Bronchial smooth muscle cell (primary cell): ENCODE measurements at places on chromosomes 12 and 14. TPM values are rescaled to one million over a fixed set of nuclear protein-coding genes. Genes with fewer than 3 reads are reported as not detected.

OVCH1 gene
- total RNA-seq: under 0.01 TPM in 2 replicates

GUCY2C gene
- under 0.01 TPM in 1 of 2 replicates, not detected in the other for total RNA-seq

SLCO1A2 gene
- not detected in 2 replicates for total RNA-seq

MMP17 gene
- total RNA-seq: 6.8 and 8.8 TPM in 2 replicates

SPTB gene
- not detected in 2 replicates for total RNA-seq

TMTC3 gene
- 28.4 and 29.8 TPM in 2 replicates for total RNA-seq

PTPRR gene
- total RNA-seq: 0.09 TPM in 1 of 2 replicates, not detected in the other

KIF5A gene
- 0.47 and 0.60 TPM in 2 replicates for total RNA-seq
